Occipital lobe (tissue), 3 donors: ENCODE measurements at places on chromosomes 4 and X. TPM values are rescaled to one million over a fixed set of nuclear protein-coding genes. Genes with fewer than 3 reads are reported as not detected.

- no peak for DNase-seq
These were observed 39.5 kb downstream of the NOP14 start for GRCh38 chr4:2923668-2924173.

GPRIN3 gene
- total RNA-seq = 31.2 TPM

YY2 gene
- total RNA-seq = 0.94 TPM

GRCh38 chrX:100413229-100413628 is 3.2 kb upstream of the PCDH19 start:
- peak; percentile 4 for DNase-seq
